ENCODE measurements at places on chromosomes 12 and 14. TPM values are rescaled to one million over a fixed set of nuclear protein-coding genes. Genes with fewer than 3 reads are reported as not detected.
A peak's percentile ranks its signal among the peaks of the same experiment; 100 is the strongest.

DNA sequence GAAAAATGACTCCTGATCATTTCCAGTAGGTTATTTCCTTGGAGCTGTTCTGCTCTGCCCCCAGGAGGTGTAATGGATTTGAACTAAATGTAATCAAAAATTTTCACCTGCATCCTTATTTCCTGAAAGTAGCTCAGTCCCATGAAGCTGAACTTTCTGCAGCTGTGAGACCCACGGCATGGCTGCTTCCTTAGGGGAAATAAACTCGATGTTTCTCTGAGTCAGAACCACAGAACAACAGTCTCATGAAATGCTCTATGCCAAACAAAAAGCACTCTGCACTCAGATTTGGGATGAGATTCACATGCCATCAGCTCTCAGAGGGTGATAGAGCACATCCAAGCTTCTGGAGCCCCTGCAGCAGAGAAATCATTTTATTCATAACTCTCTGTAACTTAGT is 224.1 kb upstream of the PLEKHG7 start:
- H3K27me3 ChIP-seq = peaks cover 3% of the 10 kb centered on the region
- H3K27ac ChIP-seq = no peak overlapping the region
- peaks cover 1% of the 10 kb centered on the region for H3K36me3 ChIP-seq
- H3K4me3 ChIP-seq = no peak overlapping the region

- no peak overlapping the region for H3K4me3 ChIP-seq
- no peaks in the 10 kb centered on the region for H3K27me3 ChIP-seq
- no peak for DNase-seq
- H3K36me3 ChIP-seq = peaks cover 8% of the 10 kb centered on the region
- no peaks in the 10 kb centered on the region for H3K4me1 ChIP-seq
- no peak overlapping the region for H3K27ac ChIP-seq
These were observed 225.2 kb downstream of the FUT8 start for GRCh38 chr14:65637780-65638179.

DNA sequence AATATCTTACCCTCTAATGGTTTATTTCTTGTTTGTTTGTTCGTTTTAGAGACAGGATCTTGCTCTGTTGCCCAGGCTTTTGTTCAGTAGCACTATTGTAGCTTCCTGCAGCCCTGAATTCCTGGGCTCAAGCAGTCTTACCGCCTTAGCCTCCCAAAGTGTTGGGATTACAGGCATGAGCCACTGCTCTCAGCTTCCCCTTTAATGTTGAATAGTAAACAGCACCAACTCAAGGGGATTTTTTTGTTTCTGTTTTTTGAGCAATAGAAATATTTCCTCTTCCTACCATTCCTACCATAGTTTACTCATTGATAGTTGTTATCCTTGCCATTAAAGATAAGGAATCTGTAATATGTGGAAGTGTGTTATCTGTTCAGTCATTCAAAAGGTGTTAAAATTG is 10.7 kb downstream of the ARID4A start:
- peaks cover 35% of the 10 kb centered on the region for H3K36me3 ChIP-seq
- no peaks in the 10 kb centered on the region for H3K4me1 ChIP-seq
- no peak overlapping the region for H3K27ac ChIP-seq
- no peaks in the 10 kb centered on the region for H3K27me3 ChIP-seq

The CLBA1 gene
- total RNA-seq = 7.7 TPM

DNA sequence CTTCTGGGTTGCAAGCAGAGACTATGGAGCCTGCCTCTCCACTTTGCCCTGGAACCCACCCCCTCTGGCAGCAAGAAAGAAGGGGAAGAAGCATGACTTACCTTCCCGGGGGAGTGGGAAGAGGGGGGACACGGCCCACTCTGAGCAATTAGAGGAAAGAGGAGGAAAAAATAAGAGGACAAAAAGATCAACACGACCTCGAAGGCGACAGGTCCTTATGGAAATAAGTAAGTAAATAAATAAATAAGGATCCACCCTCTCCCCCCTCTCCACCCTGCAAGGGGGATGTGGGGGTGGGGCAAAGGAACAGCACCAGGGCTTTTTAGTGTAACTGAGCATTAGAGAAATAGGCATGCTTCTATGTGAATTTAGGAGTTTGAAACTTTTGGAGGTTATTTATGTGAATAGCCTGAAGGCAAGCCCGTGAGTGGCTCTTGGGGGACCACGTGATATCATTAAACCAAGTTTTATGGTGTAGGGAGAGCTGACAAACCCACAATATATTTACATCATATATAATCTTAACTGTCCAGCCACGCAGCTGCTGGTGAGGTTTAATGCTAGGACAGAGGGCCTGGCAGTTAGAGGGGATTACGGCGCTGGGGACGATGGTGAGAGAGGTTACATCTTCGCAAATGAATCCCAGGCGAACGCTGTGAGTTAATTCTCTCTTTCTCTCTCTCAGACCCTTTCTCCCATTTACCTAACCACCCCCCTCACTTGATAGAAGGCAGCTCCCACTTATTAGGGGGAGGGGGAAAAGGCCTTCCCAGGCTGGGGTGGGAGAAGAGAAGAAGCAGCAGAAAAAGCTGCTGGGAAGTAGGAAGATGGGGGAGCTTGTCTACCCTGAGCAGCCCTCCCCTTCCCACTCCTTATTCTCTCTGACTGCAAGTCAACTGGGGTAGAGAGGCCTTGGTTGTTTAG is 4.8 kb downstream of the HOXC5 start:
- H3K4me3 ChIP-seq = no peak overlapping the region
- no peak for DNase-seq
- H3K36me3 ChIP-seq = no peaks in the 10 kb centered on the region
- H3K27me3 ChIP-seq = peaks cover 81% of the 10 kb centered on the region
- H3K4me1 ChIP-seq = peaks cover 7% of the 10 kb centered on the region

GRCh38 chr12:102910792-102911191 is 6.3 kb downstream of the PAH start:
- H3K36me3 ChIP-seq = no peaks in the 10 kb centered on the region
- H3K4me1 ChIP-seq = no peaks in the 10 kb centered on the region
- no peak overlapping the region for H3K27ac ChIP-seq
- no peak overlapping the region for H3K4me3 ChIP-seq
- H3K27me3 ChIP-seq = no peaks in the 10 kb centered on the region

DNA sequence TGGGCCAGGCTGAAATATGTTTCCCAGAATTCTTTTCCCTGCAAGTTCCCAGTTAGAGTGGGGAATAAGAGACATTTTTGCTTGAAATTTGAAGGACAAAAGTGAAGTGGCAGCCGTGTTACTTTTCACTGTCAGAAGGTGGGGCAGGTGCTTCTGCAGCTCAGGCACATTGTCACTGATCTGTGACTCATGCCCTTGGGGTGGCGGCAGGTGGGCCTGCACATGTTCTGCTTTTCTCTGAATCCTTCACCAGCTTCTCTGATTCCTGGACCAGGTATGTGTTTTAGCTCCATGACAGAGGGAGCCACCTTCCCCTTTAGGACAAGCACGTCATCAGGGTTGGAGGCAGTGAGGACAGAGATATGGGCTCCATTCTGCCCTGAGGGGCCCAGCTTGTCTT is 11.7 kb upstream of the KCNA5 start:
- peaks cover 7% of the 10 kb centered on the region for H3K27me3 ChIP-seq
- peaks cover 3% of the 10 kb centered on the region for H3K4me1 ChIP-seq
- no peaks in the 10 kb centered on the region for H3K36me3 ChIP-seq
- H3K4me3 ChIP-seq = no peak overlapping the region
- DNase-seq = no peak
- H3K27ac ChIP-seq = no peak overlapping the region

The RASSF8 gene
- total RNA-seq = 74.3 TPM

The CD27 gene
- total RNA-seq = not detected

GRCh38 chr14:66495218-66496098 is 9.3 kb downstream of the CCDC196 start:
- no peaks in the 10 kb centered on the region for H3K36me3 ChIP-seq
- peaks cover 4% of the 10 kb centered on the region for H3K4me1 ChIP-seq
- no peak overlapping the region for H3K4me3 ChIP-seq
- no peak for DNase-seq

The NANOG gene
- 0.50 TPM for total RNA-seq

GRCh38 chr12:6917491-6918231 is 3.3 kb downstream of the ENO2 start:
- no peak overlapping the region for H3K27ac ChIP-seq
- H3K36me3 ChIP-seq = peaks cover 4% of the 10 kb centered on the region
- H3K27me3 ChIP-seq = no peaks in the 10 kb centered on the region
- peaks cover 18% of the 10 kb centered on the region for H3K4me1 ChIP-seq

DNA sequence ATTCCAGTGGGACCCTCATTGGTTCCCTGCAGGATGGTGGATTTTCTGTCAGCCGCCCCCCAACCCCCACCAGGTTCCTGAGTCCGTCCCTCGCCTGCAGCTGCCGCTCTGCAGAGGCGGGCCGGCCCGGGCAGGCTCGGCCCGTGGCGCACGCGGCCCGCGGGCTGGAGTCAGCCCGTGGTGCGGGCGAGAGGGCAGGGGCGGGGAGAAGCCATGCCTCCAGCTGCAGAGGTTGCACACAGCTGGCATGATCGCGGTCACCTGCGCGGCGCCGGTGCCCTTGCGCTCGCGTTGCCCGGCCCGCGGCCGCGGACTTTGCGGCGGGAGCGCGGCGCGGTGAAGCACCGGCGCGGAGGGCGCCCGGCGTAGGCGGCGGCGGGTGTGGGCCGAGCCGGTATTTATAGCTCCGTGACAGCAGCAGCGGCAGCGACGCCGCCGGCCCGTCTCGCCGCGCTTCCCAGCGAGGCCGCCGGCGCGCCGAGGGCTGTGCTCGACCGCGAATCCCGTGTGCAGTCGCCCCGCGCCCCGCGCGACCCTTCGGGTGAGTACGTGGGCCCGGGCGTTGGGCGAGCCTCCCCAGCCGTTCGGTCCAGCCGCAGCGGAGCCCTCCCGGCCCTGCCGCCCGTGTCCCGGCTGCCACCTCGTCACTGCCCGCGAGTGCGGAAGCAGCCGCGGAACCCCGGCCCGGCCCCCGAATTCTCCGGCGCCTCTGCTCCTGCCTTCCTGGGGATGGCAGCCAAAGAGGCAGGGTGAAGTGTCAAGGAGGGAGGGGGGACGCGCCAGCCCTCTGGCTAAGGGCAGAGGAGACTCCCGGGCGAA is at the start of gene TMEM117:
TSS of gene TMEM117 (plus strand) at position 426 of the 819 bp plus-strand sequence.
- no peaks in the 10 kb centered on the region for H3K27me3 ChIP-seq
- peaks cover 4% of the 10 kb centered on the region for H3K36me3 ChIP-seq
- peak within 1 kb of the TSS; percentile 79 for H3K27ac ChIP-seq
- DNase-seq = peak; percentile 88
- peak within 1 kb of the TSS; percentile 78 for H3K4me3 ChIP-seq

The NKX2-1 gene
- total RNA-seq = not detected

- peaks cover 8% of the 10 kb centered on the region for H3K4me1 ChIP-seq
- H3K27me3 ChIP-seq = no peaks in the 10 kb centered on the region
- H3K4me3 ChIP-seq = no peak overlapping the region
- DNase-seq = no peak
These were observed 100.9 kb downstream of the DICER1 start for GRCh38 chr14:95056476-95056875.

The TMEM229B gene
- total RNA-seq = 0.37 TPM

- no peak overlapping the region for H3K4me3 ChIP-seq
- H3K36me3 ChIP-seq = peaks cover 55% of the 10 kb centered on the region
- H3K27ac ChIP-seq = peak overlapping the region; percentile 100
- DNase-seq = no peak
These were observed 5.0 kb downstream of the HNRNPC start for GRCh38 chr14:21264025-21264801.

- H3K4me1 ChIP-seq = peaks cover 21% of the 10 kb centered on the region
- peaks cover under 1% of the 10 kb centered on the region for H3K36me3 ChIP-seq
- no peak for DNase-seq
These were observed 3.4 kb upstream of the ATP2A2 start for GRCh38 chr12:110277530-110278254.

- no peak for DNase-seq
- H3K36me3 ChIP-seq = no peaks in the 10 kb centered on the region
- H3K27me3 ChIP-seq = peaks cover 4% of the 10 kb centered on the region
- H3K4me3 ChIP-seq = no peak overlapping the region
- no peaks in the 10 kb centered on the region for H3K4me1 ChIP-seq
- H3K27ac ChIP-seq = no peak overlapping the region
These were observed 192.5 kb downstream of the KCNA5 start for GRCh38 chr12:5236022-5236640.

Data from osteocyte (in vitro differentiated cells).